Ovary (tissue), 10 donors: ENCODE measurements at places on chromosomes 5 and 9. TPM values are rescaled to one million over a fixed set of nuclear protein-coding genes. Genes with fewer than 3 reads are reported as not detected.

GRCh38 chr5:162786234-162786633, 651.2 kb upstream of the CCNG1 start:
- no peak for DNase-seq

DNA sequence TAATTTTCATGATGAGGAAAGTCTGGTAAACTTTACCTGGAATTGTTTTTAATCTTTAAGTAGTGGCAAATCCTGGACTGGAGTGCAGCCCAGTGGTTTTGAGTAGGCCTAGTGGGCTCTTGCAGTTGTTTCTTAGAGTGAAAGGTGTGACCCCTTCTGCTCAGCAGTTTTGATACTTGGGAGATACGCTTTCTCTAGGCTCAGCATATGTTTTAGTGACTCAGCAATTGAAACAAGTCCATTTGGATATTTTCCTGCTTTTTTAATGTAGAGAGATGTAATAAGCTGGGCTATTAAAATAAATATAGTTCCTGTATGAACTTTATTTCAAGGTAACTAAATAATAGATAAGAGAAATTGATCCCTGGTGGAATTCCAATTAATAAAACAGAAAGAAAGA, 6.0 kb downstream of the POLR3G start:
- DNase-seq = no peak

DNA sequence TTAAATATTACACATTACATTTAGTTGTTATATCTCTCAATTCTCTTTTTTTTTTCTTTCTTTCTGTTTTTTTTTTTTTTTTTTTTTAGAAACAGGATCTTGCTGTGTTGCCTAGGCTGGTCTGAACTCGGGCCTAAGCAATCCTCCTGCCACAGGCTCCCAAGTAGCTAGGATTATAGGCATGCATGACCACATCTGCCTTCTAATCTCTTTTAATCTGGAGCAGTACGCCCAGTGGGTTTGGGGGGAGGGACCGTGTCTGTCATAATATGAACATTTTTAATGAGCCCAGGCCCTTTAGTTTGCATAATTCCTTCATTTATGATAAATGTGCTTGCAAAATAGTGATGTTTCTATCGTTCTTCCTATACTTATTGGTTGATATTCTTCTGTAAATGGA, 10.3 kb downstream of the RHOBTB3 start:
- DNase-seq = no peak

DNA sequence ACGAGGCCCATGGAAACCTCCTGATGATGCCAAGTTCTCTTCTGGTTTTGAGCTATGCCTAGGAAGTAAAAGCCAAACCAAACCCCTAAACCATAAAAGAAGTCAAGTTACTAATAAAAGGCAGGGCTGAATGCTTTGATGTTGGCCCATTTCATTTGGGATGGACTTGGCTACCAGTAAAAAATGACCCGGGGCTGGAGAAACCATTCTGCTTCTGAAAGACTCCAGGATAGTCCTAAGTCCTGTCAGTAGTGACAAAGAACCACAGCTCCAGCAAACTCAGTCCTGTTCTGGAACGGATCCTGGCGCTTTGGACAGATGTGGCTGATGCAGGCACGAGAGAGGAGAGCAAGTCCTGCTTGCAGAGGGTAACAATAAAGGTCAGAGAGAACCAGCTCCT, 68.6 kb downstream of the SH3PXD2B start:
- DNase-seq = no peak

- DNase-seq = no peak
Observed at GRCh38 chr5:14038341-14038959, 94.0 kb upstream of the DNAH5 start.

DNA sequence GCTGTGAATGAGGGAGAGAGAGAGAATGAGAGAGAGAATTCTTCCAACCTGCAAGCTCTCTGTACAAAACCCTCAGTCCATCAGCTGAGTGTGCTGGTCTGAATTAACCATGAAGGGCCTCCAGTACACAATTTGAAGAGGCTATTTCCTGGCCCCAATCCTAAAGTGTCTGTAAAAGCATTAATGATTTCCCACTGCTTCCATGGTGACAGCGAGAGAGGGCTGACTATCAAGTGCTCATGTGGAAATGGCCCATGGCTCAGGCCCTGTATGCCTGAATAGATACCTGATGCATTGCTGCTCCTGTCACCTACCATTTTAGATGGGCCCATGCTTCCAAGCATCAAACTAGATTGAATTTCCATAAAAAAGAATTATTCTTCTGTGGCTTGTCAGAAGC, 592.4 kb downstream of the KIF4B start:
- DNase-seq = no peak

The TSTD2 gene
- total RNA-seq = 11.4 TPM
